ENCODE measurements at places on chromosomes 6 and 20.
A peak's percentile ranks its signal among the peaks of the same experiment; 100 is the strongest.

- DNase-seq, result no peak
These were observed 43.0 kb downstream of the DNAAF9 start for GRCh38 chr20:3364323-3365013.

DNA sequence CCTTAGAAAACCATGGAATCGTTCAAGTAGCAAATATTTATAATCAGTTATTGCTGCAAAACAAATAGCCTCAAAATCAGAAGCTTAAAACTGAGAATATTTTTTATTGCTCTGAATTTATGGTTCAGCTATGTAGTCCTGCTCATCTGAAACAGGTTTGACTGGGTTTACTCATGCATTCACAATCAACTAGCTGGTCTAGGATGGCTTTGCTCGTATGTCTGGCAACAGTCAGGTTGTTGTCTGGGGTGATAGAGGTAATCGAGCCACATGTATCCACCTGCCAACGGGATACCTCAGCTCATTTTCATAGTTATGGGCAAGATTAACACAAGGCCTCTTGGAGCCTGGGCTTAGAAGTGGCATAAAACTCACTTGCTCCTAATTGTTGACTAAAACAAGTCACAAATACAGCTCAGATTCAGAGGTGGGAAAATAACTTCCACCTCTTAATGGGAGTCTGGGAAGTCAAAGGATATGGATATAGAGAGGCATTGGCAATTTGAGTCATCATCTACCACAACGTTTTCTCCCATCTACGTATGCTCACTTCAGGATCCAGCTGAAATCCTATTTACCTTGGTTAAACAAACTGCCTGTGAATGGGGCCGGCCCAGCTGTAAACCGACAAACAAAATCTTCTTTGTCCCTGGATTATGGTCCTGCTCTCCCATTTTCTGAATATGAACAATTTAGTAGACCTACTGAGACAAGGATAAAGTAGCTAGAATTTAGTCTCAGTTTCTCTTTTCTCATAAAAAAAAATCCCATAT is 54.5 kb upstream of the TENT5A start:
- DNase-seq, result no peak

GRCh38 chr20:55515832-55516231 is 489.5 kb downstream of the CBLN4 start:
- DNase-seq, result no peak

GRCh38 chr20:32784369-32785080 is 22.3 kb downstream of the DNMT3B start:
- no peak for DNase-seq

DNA sequence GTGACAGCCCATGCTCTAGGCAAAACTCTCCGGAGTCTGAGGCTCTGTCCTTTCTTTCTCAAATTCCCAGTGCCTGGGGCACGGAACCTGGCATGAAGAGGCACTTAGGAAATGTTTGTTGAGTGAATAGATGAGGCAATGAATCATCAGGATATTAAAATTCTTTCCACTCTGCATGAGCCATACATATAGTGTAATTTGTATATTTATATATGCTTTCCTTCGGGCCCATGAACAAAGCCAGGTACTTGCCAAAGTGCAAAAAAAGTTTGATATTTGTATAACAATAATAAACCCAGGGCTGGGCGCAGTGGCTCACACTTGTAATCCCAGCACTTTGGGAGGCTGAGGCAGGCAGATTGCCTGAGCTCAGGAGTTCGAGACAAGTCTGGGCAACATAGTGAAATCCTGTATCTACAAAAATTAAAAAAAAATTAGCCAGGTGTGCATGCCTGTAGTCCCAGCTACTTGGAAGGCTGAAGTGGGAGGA is 212.3 kb upstream of the ZNF217 start:
- DNase-seq, result no peak

DNA sequence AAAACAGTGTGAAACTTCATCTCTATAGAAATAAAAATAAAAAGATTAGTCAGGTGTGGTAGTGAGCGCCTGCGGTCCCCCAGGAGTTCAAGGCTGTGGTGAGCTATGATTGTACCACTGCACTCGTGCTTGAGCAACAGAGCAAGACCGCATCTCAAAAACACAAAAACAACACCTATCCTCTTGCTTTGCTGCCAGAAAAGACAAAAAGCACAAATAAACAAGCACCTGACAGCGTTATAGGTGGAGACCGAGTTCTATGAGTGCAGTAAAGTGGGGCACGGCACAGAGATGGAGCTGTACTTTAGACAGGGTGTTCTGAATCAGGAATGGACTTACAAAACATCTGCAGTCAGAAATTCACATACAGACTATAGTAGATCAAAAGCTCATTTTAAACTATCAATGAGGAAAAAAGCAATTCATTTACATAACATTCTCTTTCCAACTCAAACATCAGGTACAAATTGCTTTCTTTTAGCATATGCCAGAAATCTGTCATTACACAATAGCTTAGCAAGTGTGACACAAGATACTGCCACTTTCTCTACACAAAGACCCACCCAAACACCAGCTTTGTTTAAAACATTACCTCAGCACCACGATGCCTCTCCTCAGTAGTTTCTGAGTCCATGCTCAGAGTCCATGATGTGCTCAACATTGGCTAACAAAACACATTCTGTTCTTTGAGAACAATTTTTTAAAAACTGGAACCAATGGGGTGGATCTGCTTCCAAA is 10.1 kb downstream of the EZR start:
- DNase-seq, result no peak

GRCh38 chr20:24309596-24309995 is 159.8 kb upstream of the SYNDIG1 start:
- no peak for DNase-seq

DNA sequence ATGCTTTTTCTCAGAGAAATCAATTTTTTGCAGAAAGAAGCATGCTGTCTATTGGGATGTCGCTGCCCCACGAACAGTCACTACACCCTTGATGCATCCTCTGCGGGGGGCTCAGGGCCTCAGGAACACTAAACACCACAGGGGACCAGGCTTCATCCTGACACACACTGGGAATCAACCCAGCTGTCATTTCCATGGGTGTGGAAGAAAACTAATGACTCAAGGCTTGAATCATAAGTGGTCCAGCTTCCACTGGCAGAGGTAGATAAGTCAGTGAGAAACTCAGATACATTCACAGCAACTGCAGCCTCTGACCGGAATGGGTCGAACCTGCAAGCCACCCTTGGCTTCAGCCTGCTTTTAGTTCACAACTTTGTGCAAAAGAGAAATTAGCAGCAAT is 81.3 kb upstream of the SPTLC3 start:
- no peak for DNase-seq

DNA sequence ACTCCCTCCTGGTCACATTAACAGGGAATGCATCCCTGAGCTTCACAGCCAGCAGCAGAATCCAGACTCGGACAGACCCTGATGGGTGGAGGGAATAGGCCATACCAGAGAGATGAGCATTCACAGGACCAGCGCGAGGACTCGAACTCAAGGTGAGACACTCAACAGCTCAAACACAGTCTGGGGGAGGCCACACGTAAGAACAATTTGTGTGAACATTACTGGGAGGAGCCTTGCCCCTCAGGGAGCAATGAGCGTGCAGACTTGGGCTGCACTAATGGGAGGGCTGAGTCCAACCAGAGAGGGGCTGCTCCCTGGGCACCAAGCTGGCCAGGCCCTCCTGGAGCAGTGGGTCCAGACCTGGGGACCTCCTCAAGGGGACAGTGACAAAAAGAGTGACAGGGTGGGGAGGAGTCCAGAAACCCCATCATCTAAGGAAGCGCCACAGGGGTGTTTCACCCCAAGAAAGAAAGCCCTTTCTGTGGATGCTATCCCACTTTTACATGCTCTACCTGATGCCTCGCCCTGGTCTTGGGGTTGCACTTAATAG is 118.4 kb downstream of the MRPL14 start:
- no peak for DNase-seq

DNA sequence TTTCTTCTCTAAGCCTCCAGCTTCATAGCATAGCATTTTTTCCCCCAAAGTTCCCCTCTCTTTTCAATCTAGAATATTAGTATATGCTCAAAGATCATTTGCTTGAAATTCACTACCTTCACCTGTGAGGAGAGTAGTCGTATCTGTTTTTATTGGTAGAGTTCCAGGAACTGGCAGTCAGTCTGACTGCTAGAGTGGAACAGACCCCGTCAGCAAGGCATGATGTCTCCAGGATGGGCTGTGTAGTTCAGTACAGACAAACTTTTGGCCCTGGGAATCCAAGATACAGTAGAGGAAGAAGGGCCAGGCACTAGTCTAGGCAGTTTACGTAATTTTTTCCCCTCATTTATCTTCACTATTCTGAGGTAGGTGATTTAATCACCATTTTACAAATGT is 29.1 kb downstream of the RALY start:
- no peak for DNase-seq

GRCh38 chr20:1473246-1474220 is 6.9 kb upstream of the NSFL1C start:
- DNase-seq, result no peak

GRCh38 chr6:133610971-133611370 is 277.9 kb upstream of the TCF21 start:
- DNase-seq, result no peak

- no peak for DNase-seq
These were observed 51.2 kb downstream of the BMP6 start for GRCh38 chr6:7777074-7777473.

DNA sequence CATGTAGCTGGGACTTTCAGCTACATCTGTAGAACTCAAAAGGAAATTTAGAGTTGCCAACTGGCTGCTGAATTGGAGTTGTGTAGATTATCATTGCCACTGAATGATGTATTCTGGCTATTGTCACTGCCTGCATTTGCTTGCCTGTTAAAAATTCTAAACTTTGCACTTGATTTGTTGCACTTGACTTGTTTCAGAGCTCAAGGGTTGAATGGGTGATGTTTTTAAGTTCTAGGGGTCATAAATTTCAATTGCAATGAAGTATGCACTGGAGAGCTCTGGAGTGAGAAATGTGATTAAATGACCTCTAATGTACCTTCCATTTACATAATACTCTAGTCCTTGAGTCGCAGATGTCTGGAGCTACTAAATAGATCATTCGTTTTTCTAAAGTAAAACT is 102.4 kb downstream of the TNFRSF21 start:
- DNase-seq, result peak; percentile 43

GRCh38 chr6:144653885-144654505 is 368.9 kb downstream of the UTRN start:
- DNase-seq, result no peak

DNA sequence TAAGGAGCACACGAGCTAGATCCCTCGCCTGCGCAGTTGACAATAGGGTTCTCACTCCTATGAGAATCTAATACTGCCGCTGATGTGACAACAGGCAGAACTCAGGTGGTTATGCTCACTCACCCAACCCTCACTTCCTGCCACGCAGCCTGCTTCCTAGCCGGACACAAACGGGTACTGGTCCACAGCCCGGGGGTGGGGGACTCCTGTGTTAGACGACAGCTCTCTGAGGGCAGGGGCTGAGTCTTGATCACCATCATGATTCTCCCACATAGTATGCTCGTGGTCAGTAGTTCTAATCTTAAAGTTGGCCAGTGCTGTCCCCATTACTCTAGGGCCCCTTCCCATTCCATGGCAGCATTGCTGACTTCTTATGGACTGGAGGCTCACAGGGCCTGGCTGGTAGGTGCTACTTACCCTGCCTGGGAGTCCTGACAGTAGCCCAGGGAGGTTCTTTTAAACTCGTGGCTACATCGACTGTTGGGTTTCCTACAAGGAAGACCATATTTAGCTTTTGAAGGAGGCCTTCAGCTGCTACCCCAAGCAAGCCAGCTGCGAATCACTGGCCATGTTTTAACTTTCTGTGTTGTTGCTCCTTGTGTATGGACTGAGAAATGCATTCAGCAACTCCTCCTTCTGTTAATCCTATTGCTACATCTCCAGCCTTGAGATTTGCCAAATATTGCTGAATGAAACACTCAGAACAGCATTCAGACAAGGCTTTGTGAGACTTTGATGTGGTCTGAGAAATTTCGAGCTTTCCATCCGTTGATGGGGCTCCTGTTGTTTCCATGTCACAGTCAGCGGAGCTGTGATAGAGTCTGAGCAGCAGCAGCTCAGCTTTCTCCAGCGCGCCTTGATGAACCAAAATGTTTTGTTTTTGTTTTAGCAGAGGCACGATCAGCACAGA is 300.3 kb downstream of the NRN1 start:
- no peak for DNase-seq

DNA sequence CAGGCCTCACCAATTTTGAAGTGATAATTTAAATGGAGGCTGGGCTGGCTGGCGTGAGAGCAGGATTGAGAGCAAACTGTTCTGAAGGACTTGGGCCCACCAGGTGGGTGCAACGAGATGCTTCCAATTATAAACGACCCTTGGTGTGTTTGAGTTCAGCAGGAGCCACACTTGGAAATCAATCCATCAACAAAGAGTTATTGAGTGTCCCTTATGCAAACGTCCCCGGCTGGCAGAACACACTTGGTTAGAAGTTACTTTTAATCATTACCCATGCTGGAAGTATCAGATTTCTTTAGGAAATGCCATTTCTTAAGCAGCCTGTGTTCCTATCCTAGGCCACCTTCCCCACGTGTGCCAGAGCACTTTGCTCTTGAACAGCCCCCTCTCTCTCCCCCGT is 37.8 kb upstream of the ZNF831 start:
- no peak for DNase-seq

GRCh38 chr20:48786951-48787705 is 40.7 kb downstream of the PREX1 start:
- no peak for DNase-seq

DNA sequence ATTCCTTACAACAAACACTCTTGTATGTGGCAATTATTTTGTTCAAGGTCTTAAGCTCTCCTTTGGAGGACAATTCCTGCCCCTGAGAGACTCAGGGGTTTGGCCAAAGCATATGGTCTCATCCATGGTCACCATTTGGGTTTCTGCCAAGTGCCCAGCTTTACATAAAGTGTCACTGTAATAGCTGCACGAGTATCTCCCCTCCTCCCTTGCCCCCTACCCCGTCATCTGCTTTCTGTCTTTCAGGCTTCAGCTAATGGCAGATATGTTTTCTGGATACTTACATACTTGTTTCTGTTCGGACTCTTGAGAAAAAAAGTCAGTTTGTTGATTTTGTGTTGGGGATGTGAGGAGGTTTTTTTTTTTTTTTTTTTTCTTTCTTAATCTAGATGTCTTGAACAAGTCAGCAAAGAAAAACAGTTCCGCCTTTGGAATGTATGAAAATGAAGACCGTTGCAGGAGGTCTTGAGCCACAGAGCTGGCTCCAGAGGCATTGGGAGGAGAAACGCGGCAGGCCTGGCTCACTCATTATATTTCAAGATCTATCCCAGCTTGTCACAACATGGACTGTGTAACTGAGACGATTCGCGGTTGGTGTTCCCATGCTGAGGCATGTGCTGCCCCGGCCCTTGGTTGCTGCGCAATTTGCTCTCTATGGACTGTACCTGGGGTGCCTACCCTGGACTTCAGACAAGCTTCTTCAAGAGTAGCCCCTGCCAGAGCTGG is 32.6 kb upstream of the STX16 start:
- no peak for DNase-seq

DNA sequence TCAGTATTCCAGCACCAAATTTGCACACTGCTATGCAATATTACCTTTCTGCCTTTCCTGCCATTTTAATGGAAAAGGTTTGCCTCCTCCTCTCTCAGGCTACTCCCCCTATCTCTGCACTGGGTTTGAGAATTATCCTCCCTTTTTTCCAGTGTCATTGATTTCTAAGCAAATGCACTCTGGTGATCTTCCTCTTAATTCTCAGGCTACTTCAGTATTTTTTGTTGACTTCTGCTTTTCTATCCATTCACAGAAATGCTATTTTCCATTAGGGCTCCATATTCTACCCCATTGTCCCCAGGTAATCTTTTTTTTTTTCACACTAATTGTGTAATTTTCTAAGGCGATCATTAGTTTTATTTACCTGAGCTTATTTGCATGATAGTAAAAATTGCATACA is 144.0 kb downstream of the GJA1 start:
- DNase-seq, result no peak

Data from NCI-H187 (cell line).